AG20443 (cell line): ENCODE measurements at places on chromosomes 1 and 21.
A peak's percentile ranks its signal among the peaks of the same experiment; 100 is the strongest.

- DNase-seq = no peak
Observed at GRCh38 chr1:186498695-186499389, 37.9 kb upstream of the PDC start.

- DNase-seq = no peak
Observed at GRCh38 chr1:81654147-81654546, 146.6 kb upstream of the ADGRL2 start.

DNA sequence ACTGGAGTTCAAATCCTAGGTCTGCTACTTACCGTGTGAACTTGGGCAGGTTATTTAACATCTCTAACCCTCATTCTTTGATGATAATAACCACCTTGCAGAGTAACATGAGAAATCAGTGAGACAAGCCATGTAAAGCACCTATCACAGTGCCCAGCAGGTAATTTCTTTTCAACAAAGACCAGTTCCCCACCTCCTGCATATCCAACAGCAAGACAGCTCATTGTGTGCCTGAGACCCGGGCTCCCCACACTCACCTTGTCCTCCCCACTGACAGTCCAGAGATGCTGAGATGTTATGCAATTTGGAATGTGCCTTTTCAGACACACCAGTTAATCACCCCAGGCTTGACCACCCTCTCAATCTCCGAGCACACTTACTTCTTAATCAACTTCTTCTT lies 367.6 kb upstream of the DAB1 start:
- DNase-seq = no peak

DNA sequence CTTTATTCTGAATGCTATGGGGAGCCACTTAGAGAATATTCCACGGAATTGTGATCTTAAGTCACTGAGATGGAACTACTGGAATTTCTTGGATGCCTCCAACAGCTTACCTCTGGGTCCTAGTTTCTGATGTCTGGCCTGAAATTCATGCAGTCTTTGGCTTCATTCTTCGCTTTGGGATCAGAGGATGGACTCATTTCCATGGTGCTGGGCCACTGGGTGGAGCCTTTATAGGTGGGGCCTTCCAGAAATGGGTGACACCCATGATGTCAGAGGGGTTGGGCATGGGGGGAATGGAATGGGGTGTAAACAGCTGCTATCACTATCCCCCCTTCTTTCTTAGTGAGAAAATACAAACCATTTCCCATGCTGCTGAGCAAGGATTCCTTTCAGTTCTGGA lies 73.7 kb upstream of the FGGY start:
- DNase-seq = peak; percentile 42

GRCh38 chr1:55021942-55022546 lies 17.3 kb upstream of the PCSK9 start:
- peak; percentile 97 for DNase-seq

- DNase-seq = no peak
Observed at GRCh38 chr1:115837341-115837739, 3.6 kb downstream of the NHLH2 start.

GRCh38 chr1:16076031-16076864 lies 2.8 kb upstream of the FAM131C start:
- peak; percentile 90 for DNase-seq

GRCh38 chr1:26582053-26582835 lies 52.7 kb downstream of the RPS6KA1 start:
- no peak for DNase-seq

DNA sequence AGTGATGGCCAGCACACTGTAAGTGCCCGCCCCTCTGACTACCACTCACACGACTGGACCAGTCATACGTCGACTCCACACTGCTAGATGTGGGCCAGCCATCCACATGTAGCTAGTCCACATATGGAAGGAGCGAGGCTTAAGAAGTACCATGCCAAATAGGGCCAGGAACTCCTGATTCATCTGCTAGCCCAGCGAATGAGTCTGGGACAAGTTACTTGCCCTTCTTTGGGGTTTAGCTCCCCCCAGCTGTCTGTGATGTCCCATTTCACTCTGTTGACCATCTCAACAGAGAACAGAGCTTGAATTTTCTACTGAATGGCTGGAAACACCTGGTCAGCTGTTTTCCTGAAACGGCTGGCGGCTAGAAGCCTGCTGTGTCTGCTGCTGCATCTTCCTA lies 5.8 kb downstream of the CSRP1 start:
- DNase-seq = peak; percentile 25

DNA sequence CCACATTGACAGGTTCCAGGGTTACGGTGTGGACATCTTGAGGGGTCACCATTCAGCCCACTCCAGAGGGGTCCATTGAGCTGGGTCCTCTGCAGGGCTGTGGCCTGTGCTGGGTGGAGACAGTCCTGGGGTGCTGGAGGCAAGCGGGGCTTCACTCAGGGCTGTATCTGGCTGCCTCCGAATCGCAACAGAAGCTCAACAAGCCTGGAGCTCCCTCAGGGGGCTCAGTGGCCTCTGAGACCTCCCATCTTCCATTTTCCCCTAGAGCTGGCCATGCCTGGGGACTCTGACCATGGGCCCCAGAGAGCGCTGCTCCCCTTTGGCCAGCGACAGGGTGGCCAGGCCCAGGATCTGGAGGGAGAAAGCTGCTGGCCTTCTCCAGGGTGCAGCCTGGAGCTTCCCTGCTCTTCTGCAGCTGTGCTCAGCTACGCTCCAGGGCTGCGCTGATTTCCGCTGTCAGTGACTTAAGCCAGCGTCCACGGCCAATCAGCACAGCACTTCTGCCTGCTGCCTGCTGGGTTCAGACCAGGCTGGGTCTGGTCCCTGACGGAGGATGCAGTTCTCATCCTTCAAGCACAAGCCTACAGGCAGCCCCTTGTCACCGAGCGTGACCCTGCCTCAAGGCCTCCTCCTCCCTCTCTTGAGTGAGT lies 45.0 kb upstream of the ADARB1 start:
- DNase-seq = peak; percentile 71

DNA sequence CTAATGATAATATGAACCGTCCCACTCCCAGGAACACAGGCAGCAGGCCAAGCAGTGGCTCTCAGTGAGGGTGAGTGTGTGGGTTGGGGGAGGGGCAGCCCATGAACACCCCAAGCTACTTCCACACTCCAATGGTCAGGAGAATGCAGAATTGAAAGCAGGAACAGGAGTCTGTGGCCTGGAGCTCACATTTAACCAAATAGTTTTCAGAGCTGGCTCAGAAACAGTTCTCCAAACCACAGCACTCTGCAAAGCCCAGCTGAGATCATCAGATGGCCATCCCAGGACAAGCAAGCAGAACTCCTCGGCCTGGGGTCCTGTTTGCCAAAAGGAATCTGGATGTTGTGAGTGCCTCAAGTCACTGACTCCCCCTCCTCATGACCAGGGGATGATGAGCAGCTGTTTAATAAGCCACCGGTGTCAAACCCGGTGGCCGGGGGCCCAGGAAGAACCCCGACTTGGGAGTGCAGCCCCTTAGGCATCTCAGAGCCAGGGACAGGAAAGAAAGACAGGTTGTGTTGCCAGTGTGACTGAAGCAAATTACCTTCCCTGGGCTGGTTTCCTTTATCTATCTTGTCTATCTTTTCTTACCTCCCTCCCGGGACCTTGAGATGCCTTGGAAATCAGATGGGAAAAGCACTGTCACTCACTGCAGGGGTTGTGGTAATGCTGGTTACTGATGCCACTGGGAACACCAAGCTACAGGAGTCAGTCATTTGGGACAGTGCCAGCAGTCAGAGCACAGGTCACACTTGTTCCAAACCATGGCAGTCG lies 20.4 kb downstream of the DEGS1 start:
- peak; percentile 54 for DNase-seq

DNA sequence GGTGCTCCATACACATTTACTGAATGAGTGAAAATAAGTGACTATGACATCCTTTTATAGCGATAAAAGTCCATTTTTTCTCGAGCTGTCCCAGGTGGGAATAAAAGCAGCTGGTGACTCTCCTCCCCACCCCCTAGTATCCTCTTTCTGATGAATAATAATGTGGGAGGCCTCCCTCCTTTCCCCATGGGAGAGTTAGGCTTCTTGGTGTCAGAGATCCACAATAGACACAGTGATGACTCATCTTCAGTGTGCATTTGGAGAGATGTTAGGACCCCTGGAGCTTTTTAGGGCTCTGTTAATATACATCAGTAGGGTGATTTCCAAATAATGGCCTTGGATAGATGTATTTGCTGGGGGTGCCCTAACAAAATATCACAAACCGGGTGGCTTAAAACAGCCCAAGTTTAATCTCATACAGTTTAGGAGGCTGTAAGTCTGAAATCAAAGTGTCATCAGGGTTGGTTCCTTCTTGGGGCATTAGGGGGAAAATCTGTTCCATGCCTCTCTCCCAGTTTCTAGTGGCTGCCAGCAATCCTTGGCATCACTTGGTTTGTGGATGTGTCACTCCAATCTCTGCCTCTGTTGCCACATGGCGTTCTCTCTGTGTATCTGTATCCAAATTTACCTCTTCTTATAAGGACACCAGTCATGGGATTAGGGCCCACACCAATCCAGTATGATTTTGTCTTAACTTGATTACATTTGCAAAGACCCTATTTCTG lies 4.4 kb upstream of the PHC2 start:
- no peak for DNase-seq

DNA sequence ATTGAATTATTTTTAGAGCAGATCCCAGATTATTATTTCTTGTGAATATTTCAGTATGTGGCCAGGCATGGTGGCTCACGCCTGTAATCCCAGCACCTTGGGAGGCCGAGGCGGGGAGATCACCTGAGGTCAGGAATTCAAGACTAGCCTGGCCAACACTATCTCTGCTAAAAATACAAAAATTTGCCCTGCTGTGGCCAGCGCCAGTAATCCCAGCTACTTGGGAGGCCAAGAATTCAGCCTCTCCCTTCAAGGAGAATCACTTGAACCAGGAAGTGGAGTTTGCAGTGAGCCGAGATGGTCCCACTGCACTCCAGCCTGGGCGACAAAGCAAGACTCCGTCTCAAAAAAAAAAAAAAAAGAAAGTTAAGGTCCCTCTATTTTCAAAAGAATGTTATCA lies 4.3 kb downstream of the OSBPL9 start:
- DNase-seq = no peak

GRCh38 chr1:85678193-85678592 lies 30.0 kb downstream of the ZNHIT6 start:
- no peak for DNase-seq

DNA sequence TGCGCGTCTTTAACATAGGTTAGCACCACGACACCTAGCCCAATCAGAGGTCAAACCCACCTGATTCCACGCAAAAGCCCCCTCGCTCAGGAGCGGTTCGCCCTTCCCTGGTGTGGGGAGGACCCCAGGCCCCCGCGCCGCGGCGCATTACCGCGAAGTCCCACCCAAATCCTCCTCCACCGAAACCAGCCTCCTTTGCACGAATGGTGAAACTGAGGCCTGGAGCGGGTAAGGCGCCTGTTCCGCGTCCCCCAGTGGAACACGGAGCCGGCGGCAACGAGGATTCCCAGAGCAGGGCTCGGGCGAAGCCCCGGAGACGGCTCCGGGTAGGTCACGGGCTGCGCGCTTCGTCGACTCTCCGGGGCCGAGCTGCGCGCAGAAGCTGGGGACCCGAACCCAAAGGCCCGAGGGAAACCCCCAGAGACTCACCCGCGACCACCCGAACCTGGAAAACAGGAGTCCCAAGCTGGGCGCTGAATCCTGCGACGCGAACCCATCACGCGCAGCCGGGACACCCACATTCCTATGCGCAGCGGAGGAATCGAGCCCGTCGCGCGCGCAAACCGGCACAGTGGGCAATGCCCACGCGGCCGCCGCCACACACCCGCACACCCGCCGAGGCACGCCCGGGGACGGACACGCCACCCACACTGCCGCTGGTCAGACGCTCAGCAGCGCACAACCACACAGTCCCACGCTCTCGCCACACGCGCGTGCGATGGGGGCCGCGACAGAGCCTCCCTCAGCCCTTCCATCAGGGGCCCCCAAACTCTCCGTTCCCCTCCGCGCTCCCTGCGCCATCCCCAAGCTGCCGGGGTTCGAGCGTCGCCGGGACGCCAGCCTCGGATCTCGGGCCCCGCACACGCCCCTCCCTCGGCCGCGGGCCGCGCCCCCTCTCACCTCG lies 507 bp downstream of the GLIS1 start:
- DNase-seq = peak; percentile 29

- peak; percentile 81 for DNase-seq
Observed at GRCh38 chr1:53655931-53656746, 82.8 kb downstream of the GLIS1 start.

DNA sequence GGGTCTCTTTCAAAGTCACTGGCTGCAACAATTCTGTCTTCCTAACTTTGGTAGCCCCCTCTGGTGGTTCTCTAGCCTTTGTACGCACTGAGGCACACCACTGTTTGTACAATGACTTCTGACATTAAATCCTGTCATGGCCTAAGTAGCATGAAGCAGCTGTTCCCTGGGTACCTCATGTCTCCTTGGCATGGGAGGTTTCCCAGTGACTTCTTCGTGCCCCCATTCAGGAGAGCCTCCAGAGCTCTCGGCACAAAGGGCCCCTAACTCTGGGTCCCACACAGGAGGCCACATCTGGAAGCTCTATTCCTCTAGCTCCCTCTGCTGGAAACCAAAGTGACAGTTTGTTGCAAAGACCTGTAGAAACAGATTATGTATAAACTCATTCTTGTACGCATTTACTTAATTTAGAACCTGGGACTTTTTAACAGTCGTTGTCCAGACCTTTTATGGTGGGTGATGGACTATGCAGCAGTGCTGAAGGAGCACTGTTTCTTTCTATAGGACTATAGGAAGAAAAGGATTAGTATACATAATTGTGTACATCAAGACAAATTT lies 13.4 kb downstream of the SWT1 start:
- peak; percentile 67 for DNase-seq
